Lung (tissue), 17 donors: ENCODE measurements at places on chromosomes 16 and 17. TPM values are rescaled to one million over a fixed set of nuclear protein-coding genes. Genes with fewer than 3 reads are reported as not detected.

DNA sequence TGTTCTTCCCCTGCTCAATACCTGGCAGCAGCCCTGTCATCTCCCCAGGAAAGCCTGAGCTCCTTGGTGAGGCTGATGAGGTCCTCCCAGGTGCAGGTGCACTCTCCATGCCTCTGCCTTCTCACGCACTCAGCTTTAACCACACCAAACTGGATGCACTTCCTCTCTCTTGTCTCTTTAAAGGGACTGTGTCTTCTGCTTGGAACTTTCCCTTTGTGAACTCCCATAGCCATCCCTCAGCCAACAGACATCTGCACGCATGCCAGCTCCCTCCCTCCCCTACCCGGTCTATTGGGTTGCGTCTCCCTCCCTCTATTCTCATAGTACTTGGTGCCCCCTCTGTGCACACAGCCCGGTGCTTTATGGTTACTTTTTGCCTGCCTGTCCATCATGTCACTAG is 231.2 kb downstream of the MSI2 start:
- no peak overlapping the region for H3K27ac ChIP-seq
- no peak overlapping the region for H3K4me3 ChIP-seq
- DNase-seq = no peak
- no peaks in the 10 kb centered on the region for H3K27me3 ChIP-seq
- H3K36me3 ChIP-seq = no peaks in the 10 kb centered on the region
- peaks cover 52% of the 10 kb centered on the region for H3K4me1 ChIP-seq

DNA sequence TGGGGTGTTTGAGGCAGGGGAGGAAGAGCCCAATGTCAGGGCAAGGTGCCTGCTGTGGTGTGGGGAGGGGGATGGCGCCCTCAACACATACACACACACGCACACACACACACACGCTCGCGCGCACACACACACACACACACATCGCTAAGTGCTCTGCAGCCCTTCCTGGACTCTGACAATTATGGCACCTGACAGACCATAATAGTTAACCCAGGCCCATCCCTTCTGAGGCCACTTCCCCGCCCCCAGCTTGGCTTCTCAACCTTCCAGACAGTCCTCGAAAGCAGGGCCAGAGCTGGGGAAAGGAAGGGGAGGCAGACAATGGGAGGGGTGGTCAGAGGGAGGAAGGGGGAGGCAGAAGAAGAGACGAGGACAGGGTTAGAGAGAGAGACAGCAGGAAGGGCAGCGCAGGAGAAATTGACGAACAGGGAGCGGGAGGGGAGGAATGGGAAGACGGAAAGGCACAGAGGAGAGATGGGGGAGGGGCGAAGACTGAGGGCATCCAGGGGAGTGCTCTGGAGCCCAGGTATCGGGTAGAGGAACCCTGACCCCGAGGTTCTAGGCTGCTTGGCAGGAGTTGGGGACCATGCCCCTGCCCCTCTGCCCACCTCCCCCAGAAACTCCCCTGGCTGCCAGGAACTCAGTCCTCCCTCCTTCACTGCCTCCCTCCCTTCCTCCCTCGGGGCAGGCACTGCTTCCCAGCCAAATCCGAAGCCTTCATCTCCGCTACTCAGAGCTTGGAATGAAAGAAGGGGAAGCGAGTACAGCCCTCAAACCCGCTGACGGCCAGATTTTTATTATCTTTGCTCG is 4.0 kb downstream of the SRCIN1 start:
- H3K27ac ChIP-seq = no peak overlapping the region
- DNase-seq = peak; percentile 50
- H3K36me3 ChIP-seq = no peaks in the 10 kb centered on the region
- H3K4me3 ChIP-seq = no peak overlapping the region
- H3K27me3 ChIP-seq = peaks cover 27% of the 10 kb centered on the region

- H3K4me1 ChIP-seq = peaks cover 4% of the 10 kb centered on the region
- no peaks in the 10 kb centered on the region for H3K27me3 ChIP-seq
- peak overlapping the region; percentile 38 for H3K4me3 ChIP-seq
- no peak overlapping the region for H3K27ac ChIP-seq
- DNase-seq = peak; percentile 62
Observed at GRCh38 chr17:36183001-36183971, 6.8 kb upstream of the TBC1D3B start.

DNA sequence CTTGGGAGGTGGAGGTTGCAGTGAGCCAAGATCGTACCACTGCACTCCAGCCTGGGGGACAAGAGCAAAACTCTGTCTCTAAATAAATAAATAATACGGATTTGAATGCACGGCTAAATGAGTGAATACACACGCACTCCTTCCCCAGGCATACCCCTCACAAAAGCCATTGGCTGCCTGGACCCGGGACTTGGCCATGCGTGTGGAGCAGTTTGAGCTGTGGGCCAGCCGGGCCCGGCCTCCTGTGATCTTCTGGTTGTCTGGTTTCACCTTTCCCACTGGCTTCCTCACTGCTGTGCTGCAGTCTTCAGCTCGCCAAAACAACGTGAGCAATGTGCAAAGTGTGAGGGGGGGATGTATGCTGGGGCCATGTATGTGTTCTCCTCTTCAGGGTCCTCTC is 1.6 kb upstream of the KDM6B start:
- H3K36me3 ChIP-seq = no peaks in the 10 kb centered on the region
- no peak overlapping the region for H3K4me3 ChIP-seq
- H3K27me3 ChIP-seq = peaks cover 5% of the 10 kb centered on the region
- peaks cover 6% of the 10 kb centered on the region for H3K4me1 ChIP-seq
- no peak overlapping the region for H3K27ac ChIP-seq

GRCh38 chr16:88561485-88562359 is 8.5 kb upstream of the ZC3H18 start:
- no peaks in the 10 kb centered on the region for H3K27me3 ChIP-seq
- no peak overlapping the region for H3K4me3 ChIP-seq
- no peak overlapping the region for H3K27ac ChIP-seq

DNA sequence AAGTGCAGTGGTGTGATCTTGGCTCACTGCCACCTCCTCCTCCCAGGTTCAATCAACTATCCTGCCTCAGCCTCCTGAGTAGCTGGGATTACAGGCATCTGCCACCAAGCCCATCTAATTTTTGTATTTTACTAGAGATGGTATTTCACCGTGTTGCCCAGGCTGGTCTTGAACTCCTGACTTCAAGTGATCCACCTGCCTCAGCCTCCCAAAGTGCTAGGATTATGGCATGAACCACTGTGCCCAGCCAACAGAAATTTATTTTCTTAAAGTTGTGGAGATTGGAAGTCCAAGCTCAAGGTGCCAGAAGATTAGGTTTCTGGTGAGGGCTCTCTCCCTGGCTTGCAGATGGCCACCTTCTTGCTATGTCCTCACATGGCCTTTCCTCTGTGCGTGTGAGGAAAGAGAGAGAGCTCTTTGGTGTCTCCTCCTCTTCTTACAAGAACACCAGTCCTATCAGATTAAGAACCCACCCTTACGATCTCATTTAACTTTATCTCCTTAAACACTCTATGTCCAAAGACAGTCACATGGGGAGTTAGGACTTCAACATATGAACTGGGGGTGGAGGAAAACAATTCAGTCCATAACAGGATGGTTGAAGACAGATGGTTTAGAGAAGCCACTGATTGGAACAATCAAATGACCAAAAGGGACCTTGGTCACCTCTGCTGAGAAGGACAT is 31.8 kb downstream of the C16orf82 start:
- H3K27ac ChIP-seq = no peak overlapping the region
- H3K4me3 ChIP-seq = no peak overlapping the region
- DNase-seq = no peak
- H3K27me3 ChIP-seq = no peaks in the 10 kb centered on the region

DNA sequence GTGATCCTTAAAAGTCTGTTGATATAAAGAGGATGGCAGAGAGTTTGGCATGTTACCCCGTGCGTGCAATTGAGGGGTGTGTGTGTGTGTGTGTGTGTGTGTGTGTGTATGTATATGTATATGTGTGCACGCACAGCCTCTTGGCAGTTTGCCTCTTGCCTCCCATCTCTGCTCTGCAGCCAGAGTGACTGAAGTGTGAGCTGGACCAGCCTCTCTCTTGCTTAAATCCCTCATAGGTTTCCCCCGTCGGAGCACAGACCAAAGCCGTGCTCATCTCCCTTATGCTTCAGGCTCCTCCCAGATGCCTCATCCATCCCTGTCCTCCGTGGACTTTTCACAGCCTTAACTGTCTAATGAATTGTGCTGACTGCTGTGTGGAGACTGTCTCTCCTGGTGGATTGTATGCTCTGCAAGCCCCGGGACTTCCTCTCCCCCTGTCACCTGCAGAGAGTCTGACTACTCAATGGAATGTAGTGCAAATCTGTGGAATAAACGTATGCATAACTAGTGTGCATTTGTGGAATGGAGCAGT is 413.5 kb downstream of the CPPED1 start:
- peak; percentile 80 for DNase-seq
- no peaks in the 10 kb centered on the region for H3K27me3 ChIP-seq
- H3K36me3 ChIP-seq = no peaks in the 10 kb centered on the region
- H3K27ac ChIP-seq = no peak overlapping the region
- H3K4me1 ChIP-seq = no peaks in the 10 kb centered on the region
- H3K4me3 ChIP-seq = no peak overlapping the region

- H3K4me1 ChIP-seq = no peaks in the 10 kb centered on the region
- H3K27ac ChIP-seq = no peak overlapping the region
- no peaks in the 10 kb centered on the region for H3K36me3 ChIP-seq
- DNase-seq = no peak
- H3K4me3 ChIP-seq = no peak overlapping the region
Observed at GRCh38 chr16:59973966-59974365, 1239.8 kb upstream of the GOT2 start.

- no peaks in the 10 kb centered on the region for H3K27me3 ChIP-seq
- DNase-seq = no peak
- H3K4me1 ChIP-seq = no peaks in the 10 kb centered on the region
Observed at GRCh38 chr17:6027342-6028024, 42.7 kb upstream of the WSCD1 start.

DNA sequence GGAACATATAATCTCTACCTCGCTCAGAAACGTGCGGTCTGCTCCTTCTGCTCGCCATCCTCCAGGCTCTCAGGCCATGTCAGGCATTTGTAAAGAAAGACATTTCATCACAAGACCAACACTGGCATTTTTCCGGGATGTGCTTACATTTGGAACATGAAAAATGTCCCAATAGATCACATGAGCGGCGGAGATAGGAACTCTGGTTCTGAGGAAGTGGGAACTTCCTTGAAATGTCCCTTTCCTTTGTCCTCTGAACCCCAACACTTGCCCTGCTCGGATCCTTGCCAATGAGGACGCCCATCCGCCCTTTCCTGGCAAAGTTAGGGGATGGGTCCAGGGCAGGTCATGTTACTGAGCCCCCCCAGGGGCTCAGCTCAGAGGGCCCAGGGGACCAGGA is 130.5 kb downstream of the MAF start:
- H3K27me3 ChIP-seq = no peaks in the 10 kb centered on the region
- DNase-seq = peak; percentile 12

DNA sequence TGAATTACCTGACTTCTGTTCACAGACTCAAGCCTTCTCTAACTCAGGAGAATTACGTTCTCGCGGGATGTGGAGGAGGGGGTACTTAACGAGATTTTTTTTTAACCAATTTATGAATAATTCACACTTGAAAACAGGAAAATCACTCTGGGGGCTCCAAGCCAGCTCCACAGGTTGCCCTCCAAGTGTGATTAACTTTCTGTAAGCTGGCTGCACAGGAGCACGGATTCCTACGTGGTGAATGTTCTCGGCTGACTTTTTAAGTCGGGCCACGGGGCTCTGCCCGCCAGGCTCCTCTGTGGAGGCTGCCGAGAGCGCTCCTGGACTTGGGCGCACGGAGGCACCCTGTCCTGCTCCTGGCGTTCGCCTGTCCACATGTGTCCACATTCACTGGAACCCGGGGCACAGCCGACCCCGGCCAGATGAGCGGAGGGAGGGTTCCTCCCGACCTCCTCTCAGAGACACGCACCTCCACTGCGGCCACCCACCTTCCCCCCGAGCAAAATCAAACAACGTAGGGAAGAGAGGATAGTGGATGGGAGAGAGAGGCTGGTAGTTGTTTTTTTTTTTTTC is 147.1 kb upstream of the CHMP6 start:
- H3K36me3 ChIP-seq = peaks cover 3% of the 10 kb centered on the region
- H3K4me1 ChIP-seq = peaks cover 11% of the 10 kb centered on the region
- DNase-seq = no peak
- no peak overlapping the region for H3K4me3 ChIP-seq

- H3K4me1 ChIP-seq = no peaks in the 10 kb centered on the region
- H3K27me3 ChIP-seq = no peaks in the 10 kb centered on the region
- no peak for DNase-seq
- no peak overlapping the region for H3K4me3 ChIP-seq
Observed at GRCh38 chr16:57387598-57388354, 15.5 kb downstream of the CX3CL1 start.

DNA sequence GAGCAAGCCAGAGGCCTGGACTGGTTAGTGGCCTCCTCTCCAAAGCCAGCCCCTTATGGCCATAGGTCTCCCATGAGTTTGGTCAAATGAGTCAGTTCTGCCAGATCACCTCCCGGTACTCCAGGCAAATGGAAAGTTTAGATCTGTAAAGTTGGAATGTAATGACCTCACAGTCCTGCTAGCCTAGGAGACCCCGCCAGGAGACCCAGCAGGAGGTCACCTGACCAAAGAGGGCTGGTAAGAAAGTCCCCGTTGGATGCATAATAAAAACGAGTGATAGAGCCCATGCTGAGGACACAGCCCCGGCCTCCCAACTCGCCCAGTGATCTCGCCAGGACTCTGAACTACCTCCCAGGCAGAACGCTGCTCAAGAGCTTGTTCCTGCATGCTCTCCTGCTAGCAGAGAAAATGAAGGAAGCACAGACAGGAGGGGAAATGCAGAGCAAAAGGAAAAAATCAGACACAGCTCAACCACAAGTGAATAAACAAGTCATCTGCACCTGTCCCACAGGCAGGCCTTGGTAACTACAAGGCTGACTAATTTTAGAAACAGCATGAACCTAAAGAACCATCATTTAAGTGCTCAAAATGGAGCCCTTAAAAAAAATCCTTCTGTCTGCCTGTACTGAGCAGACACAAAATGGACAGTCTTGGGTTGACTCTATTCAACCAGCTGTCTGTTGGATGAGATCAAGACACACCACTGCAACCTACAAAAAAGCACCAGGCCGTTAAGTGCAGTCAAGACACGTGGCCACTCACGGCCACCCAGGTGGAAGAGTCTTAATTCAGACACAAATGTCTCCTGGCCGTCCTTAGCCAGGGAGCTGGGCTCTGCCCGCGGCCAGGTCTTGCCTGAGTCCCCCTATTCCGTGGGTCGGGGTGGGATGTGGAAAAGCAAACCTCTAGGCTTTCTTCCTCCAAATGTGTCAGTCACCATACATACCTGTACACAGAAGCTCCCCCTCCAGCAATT is 9.2 kb downstream of the CDIP1 start:
- H3K27ac ChIP-seq = peak overlapping the region; percentile 37
- H3K4me1 ChIP-seq = no peaks in the 10 kb centered on the region
- no peak for DNase-seq
- H3K27me3 ChIP-seq = no peaks in the 10 kb centered on the region
- no peak overlapping the region for H3K4me3 ChIP-seq

The SDR42E2 gene
- not detected for total RNA-seq

The HCRT gene
- total RNA-seq = not detected

The ELP5 gene
- 39.3 TPM for total RNA-seq

The KRTAP4-6 gene
- total RNA-seq = not detected

The KNOP1 gene
- 12.7 TPM for total RNA-seq

The GRIN2A gene
- total RNA-seq = 0.18 TPM

The ERN2 gene
- 0.46 TPM for total RNA-seq

The HLF gene
- total RNA-seq = 9.9 TPM

The FAM222B gene
- 8.3 TPM for total RNA-seq

The EIF1 gene
- total RNA-seq = 381 TPM
